ENCODE measurements at places on chromosomes 4 and X.

- no peak for DNase-seq
Observed at GRCh38 chrX:121958886-121959285, 911.5 kb downstream of the GLUD2 start.

- DNase-seq, result no peak
Observed at GRCh38 chr4:141410839-141411238, 190.1 kb downstream of the ZNF330 start.

DNA sequence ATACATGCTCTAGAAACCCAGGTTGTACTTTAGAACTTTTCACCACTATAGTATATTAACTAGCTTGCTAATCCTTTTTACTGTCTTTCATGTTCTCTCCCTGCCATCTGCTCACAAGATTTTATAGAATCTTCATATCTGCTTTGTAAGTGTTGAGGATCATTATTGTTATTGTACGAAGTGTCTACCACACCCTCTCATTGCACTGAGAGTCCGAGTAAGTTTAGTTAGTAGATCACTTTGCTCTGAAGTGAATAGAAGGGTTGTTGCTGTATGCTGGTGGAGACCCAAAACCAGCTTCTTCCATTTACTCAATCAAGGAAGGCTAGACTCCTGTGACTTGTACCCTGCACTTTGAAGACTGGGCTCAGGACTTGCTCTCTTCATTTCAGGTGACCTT is 17.1 kb downstream of the GAB1 start:
- DNase-seq, result no peak

DNA sequence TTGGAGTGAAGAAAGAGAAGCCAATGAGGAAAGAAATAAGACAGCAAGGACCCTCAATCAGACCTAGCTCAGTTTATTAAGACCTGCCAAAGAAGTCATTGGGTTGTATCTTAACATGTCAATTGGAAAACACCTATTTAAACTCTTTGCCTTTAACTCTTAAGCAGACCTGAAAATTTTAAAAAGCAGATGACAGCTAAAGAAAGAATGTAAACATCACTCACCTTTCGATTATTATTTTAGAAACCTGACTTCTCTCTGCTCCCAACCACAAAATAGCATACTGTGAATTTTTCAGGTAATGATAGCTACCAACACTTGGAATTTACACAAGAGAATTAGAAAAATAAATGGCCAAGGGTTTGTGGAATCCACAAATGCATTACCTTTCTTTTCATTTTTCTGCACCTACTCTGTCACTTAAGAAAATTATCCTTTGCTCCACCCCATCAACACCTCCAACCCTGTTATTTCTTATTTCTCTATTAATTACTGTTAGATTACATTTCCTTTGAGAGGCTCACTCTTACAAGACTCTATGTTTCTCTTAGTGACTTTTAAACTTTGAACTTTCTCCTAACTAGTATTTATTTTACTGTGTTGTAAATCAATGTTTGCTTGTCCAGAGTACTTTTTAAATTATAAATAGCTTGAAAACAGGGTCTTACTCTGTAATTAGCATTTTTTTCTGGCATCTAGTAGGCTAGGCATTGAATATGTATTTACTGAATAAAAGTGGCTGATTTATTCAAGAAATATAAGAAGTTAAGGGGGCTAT is 765 bp upstream of the SULT1E1 start:
- no peak for DNase-seq

GRCh38 chrX:152259150-152259549 is 120.8 kb upstream of the MAGEA10 start:
- no peak for DNase-seq

GRCh38 chr4:7367864-7368277 is 66.9 kb downstream of the PSAPL1 start:
- no peak for DNase-seq

- DNase-seq, result no peak
Observed at GRCh38 chr4:160505724-160506123, 1402.8 kb downstream of the RAPGEF2 start.

- no peak for DNase-seq
Observed at GRCh38 chr4:110788302-110788701, 165.4 kb upstream of the PITX2 start.

DNA sequence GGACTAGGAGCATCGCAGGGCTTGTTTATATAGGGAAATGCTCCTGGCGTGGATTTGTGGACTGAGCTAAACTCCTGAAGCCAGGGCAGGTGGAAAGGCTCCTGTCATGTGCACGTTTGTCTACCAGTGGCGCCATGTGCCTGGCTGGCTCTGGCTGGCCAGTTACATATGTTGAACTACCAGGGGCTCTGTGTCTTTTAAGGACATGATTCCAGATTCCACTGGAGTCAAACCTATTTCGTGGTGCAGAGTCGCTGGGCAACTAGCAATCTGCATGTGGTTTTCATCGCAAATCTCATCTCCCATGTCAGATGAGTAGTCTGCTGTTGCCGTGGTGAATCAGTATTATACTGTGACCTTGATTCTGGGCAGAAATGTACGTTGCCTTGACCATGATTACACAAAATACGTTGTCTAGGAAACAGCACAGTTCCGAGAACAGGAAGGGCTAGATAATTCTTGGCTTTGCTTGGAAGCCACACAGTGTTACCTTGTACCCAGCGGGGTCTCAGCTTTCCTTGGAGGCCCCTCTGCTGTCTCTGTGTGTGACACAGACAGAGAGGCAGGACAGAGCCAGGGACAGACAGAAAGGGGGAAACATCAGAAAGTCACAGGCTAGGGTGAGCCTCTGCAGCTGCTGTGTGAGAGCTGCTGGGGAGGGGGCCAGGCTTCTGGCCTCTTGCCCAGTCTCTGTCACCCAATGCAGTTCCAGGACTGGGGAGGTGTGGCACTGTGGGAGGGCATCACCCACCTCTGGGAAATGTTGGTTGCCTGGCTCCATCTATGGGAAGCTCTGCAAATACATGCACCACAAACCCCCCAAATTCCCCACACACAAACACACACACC is 19.2 kb downstream of the PNMA6E start:
- peak; percentile 74 for DNase-seq

DNA sequence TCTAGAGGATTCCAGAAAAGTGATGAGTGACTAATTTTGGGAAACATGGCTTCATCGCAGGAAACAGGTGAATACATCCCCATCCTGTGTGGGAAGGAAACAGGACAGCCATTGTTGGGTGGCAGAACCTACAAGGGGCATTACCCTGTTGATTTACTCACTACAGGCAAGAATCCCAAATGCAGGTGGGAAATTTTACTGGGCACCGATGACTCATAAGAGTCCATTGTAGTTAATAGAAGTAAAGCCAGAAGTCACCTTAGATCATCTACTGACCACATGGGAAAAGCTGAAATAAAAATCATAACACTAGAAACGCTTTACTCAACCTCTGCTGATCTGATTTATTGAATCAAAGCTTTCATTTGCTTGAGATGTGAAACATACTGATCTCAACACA is 136.4 kb downstream of the TRIML1 start:
- no peak for DNase-seq

DNA sequence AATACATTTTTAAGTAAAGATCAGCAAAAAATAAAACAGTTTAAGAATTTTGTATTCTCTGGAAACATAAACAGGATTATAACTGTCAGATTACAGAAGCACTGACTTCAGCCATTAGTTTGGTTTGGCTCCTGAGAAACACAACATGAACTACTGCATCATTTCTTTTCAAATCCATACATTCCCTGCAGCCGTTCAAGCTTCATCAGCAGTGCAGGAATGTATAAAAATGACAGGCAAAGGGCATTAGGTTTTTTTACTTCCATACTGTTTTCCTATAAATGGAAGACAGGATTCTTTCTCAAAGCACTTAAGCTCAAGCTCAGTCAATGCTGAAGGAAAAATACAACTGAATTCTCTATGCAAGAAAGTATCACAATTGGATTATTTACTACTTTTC is 4.2 kb upstream of the MAB21L2 start:
- no peak for DNase-seq

- no peak for DNase-seq
Observed at GRCh38 chr4:175071123-175071522, 153.0 kb downstream of the ADAM29 start.

DNA sequence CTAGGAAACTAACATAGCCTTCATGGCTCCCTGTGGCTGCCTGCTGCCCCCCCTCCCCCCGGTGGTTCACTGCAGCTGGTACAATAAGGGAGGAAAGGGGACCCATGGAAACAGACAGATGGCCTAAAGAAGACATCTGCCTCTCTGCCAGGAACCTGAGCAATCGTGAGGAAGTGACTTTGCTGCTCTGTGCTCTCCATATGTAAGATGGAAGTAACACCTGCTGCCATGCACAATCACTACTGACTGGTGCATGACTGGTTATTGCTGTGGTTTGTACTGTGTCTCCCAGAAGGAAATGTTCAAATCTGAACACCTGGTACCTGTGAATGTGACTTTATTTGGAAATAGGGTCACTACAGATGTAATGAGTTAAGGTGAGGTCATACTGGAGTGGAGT is 43.6 kb downstream of the CD99L2 start:
- DNase-seq, result peak; percentile 91

DNA sequence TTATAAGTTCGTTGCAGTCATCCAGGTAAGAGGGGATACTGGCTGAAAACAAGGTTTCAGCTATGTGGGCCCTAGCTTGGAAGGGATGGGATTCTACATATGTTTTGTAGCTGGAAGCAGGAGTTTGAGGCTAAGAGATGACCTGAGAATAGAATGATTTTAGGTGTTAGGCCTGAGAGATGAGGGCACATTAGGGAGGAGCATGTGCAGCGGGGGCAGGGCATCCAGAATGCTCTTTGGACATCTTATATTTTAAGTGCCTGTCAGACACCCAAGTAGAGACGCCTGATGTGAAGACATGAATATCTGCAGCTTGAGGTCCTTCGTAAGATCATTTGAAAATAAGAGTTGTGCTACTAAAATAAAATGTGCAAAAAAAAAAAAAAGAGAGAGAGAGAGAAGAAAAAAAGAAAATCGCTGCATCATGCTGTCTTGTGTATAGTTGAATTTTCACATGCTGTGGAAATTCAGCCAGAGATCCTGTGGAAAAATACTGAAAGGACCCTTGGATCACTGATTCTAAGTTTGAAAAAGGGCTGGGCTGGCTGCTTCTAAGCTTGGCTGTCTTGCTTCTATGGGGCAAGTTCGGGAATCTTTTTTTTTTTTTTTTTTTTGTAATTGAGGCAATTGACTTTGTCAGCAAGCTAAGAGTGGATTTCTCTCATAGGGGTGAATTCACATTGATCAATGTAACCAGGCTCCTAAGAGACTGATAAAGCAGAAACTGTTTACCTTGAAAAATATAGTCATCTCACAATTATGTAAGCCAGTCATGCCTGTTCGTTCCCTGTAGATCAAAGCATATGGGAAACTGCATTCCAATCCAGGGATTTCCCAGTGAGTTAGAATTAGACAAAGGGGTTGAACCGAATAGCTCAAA is 341.0 kb upstream of the GATB start:
- DNase-seq, result no peak

Measured in NCI-H2171 treated with DMSO at 0.1 percent for 48 hours (cell line).